Left renal pelvis (tissue), 4 donors: ENCODE measurements at places on chromosomes 4 and X. TPM values are rescaled to one million over a fixed set of nuclear protein-coding genes. Genes with fewer than 3 reads are reported as not detected.

SYP gene
- 3.0 TPM for polyA plus RNA-seq

DMD gene
- polyA plus RNA-seq: 17.8 TPM

GAGE1 gene
- not detected for polyA plus RNA-seq

SCOC gene
- 180 TPM for polyA plus RNA-seq

ACE2 gene
- 33.0 TPM for polyA plus RNA-seq

SPANXB1 gene
- not detected for polyA plus RNA-seq

PABPC1L2A gene
- 0.07 TPM for polyA plus RNA-seq

MAGEA2 gene
- not detected for polyA plus RNA-seq

GPRIN3 gene
- 8.9 TPM for polyA plus RNA-seq

TXK gene
- polyA plus RNA-seq: 0.55 TPM

NHSL2 gene
- polyA plus RNA-seq: 9.9 TPM

DNA sequence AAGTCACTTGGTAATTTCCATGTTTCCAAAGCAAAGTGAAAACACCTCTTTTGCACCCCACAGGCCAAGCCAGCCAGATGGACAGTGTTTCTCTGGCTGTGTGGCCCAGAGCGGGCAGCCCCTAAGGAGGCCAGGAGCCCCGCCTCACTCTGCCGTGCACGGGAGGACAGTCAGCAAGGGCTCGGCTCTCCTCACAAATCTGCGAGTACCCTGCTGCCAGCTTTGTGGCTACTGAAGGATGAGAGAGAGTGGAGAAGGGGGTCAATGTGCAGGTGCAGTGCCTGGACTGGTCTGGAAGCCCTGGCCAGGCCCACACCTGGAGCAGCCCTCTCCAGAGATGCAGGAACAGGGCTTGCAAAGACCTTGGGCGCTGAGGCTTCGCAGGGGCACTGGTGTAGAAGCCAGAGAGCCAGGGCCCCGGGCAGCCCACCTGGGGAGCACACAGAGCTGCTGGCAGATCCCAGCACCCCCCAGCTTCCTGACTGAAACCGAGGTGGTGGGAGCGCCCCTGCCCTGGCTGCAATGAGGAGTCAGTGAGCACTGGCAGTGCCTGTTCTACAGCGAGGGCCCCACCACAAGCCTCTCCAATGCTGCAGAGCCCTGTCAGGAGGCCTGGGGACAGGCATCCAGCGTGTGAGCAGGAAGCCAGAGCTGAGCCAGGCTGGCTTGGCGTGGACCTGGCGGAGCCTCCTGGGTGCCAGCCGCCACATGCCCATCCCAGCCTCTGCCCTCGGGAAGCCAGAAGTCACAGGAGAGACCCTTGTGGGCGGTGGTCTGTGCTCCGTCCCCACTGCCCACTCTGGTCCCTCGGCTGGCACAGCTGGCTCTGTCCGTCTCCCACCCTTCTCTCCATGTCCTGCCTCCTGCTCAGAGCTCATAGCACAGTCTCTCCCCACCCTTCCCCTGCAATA is 3.9 kb downstream of the SPON2 start:
- DNase-seq: no peak

- DNase-seq: no peak
Observed at GRCh38 chr4:60463857-60464502, 736.1 kb upstream of the ADGRL3 start.

DNA sequence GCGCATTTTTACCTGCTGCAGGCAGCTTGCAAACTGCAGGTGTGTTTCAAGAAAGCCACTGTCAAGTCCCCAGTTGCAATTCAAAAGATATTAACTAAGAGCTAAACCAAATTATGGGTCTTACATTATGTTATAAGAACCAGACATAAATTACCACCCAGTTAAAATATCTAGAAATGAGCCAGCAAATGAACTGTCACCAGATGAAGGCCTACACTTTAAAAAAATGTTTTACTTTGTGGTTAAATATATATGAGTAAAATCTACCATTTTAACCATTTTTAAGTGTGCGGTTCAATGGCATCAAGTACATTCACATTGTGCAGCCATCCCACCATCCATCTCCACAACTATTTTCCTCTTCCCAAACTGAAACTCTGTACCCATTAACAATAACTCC is 32.0 kb upstream of the TMEM131L start:
- no peak for DNase-seq

GRCh38 chrX:3815896-3816664 is 102.6 kb upstream of the PRKX start:
- no peak for DNase-seq

DNA sequence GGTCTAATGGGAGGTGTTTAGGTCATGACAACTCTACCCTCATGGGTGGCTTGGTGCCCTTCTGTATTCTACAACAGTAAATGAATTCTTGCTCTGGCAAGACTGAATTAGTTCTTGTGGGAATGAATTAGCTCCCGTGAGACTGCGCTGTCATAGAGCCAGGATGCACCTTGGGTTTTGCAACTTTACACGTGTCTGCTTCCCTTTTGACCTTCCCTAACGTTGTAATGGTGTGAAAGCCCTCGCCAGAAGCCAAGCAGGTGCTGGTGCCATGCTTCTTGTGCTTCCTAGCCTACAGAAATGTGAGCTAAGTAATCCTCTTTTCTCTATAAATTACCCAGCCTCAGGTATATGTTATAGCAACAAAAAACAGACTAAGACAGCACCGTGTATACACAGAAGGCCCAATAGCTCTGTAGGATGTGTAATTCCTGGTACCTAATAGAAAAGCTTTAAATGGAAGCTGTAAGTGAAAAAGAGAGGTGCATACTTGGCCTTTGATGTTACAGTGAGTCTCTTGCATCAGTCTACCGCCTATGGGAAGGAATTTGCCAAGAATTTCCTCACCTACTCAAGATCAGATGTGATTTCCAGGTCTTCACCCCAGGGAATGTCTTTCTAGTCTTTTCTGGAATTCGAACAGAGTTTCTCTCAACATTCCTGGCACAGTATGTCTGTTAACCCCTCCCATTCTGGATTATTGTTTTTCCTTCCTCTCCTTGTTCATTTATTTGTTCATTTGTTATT is 3.2 kb upstream of the ENPEP start:
- no peak for DNase-seq

DNA sequence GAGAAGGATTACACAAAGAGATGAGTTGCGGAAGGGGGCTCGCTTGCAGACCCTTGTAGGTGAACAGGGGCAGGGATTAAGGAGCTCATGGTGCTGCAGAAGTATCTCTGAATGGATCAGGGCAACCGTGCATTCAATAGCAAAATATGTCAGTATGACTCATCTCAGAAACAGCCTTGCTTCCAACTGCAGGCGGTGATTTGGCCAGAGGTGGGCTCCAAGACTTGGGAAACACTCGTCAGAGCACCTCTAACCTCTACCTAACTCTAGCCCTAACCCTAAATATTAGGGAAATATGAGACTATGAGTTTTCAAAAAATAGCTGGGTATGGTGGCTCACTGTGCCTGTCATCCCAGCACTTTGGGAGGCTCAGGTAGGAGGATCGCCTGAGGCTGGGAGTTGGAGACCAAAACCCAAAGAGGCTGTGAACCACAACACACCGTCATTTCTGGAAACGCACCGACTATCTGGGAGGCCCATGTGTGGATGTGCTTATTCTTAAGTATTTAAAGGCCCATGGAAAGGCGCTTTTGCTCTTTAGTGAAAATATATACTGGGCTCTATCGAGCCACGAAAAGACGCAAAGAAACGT is 102.6 kb downstream of the DHRSX start:
- no peak for DNase-seq

DNA sequence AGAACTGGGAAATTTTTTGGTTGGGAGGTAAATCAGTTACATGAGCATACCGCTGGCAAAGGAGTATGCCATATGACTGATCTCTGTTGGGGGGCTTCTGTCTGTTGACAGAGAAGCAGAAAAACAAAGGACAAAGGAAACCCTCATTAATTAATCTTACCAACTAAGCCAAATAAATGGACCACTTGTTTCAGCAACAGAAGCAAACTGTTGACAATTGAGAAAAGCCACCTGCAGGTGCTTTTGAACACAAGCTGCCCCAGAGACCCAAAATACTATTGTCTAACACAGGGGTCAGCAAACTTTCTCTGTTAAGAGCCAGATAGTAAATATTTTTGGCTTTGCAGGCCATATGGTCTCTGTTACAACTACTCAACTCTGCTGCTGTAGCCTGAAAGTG is 7.0 kb upstream of the FRYL start:
- peak; percentile 72 for DNase-seq

GRCh38 chr4:109879081-109879480 is 31.2 kb downstream of the LRIT3 start:
- DNase-seq: no peak

DNA sequence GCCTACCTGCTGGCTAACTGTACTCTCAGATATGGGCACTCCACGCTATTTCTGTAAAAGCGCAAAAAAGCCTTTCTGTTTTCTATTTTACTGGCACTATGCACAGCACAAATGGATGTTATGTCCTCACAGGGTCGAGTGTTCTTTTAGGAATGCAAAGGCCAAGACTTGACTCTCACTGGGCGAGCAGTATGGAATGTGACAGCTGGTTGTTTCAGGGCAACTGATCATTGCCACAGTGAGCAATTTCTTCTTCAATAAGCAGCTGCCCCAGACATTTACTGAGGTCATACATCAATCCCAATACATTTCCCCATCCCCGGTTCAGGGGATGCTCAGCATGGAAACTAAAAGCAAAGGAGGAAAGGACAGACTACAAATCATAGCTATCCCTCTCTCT is 58.2 kb downstream of the PDE5A start:
- DNase-seq: no peak

- no peak for DNase-seq
Observed at GRCh38 chr4:111136438-111136837, 513.6 kb upstream of the PITX2 start.

- DNase-seq: no peak
Observed at GRCh38 chr4:48078862-48079655, 55.0 kb downstream of the TXK start.

GRCh38 chrX:43218198-43218597 is 437.9 kb upstream of the MAOA start:
- no peak for DNase-seq

- no peak for DNase-seq
Observed at GRCh38 chr4:138487230-138487629, 245.1 kb upstream of the SLC7A11 start.

GRCh38 chrX:65633826-65634225 is 33.6 kb upstream of the MSN start:
- no peak for DNase-seq
